ENCODE measurements at places on chromosomes 3 and 15. TPM values are rescaled to one million over a fixed set of nuclear protein-coding genes. Genes with fewer than 3 reads are reported as not detected.

ZPLD1 gene
- not detected for total RNA-seq

KLHDC8B gene
- total RNA-seq, result 2.7 TPM

ISLR gene
- not detected for total RNA-seq

GHSR gene
- total RNA-seq, result not detected

TGM4 gene
- total RNA-seq, result not detected

P2RY13 gene
- 14.9 TPM for total RNA-seq

XIRP1 gene
- total RNA-seq, result under 0.01 TPM

MYO5C gene
- 1.2 TPM for total RNA-seq

KLHL40 gene
- total RNA-seq, result not detected

WDR5B gene
- 6.0 TPM for total RNA-seq

CFAP100 gene
- not detected for total RNA-seq

AHSG gene
- not detected for total RNA-seq

GABRR3 gene
- under 0.01 TPM for total RNA-seq

ENTPD3 gene
- total RNA-seq, result 0.10 TPM

XRN1 gene
- 164 TPM for total RNA-seq

SAMD7 gene
- not detected for total RNA-seq

HYAL1 gene
- not detected for total RNA-seq

B2M gene
- 20,832 TPM for total RNA-seq

RPL39L gene
- 0.52 TPM for total RNA-seq

GOLGA8K gene
- total RNA-seq, result 0.84 TPM

MYL3 gene
- not detected for total RNA-seq

CFAP92 gene
- total RNA-seq, result 0.63 TPM

NDUFAF3 gene
- total RNA-seq, result 27.9 TPM

CHRNA3 gene
- total RNA-seq, result not detected

SNTN gene
- not detected for total RNA-seq

FILIP1L gene
- 0.42 TPM for total RNA-seq

UBE3A gene
- total RNA-seq, result 150 TPM

LDHAL6B gene
- total RNA-seq, result not detected

OIP5 gene
- 0.21 TPM for total RNA-seq

ATP13A5 gene
- not detected for total RNA-seq
